ENCODE measurements at places on chromosomes 1 and 21.

GRCh38 chr1:93556291-93556690 is 108.4 kb downstream of the FNBP1L start:
- DNase-seq = no peak

DNA sequence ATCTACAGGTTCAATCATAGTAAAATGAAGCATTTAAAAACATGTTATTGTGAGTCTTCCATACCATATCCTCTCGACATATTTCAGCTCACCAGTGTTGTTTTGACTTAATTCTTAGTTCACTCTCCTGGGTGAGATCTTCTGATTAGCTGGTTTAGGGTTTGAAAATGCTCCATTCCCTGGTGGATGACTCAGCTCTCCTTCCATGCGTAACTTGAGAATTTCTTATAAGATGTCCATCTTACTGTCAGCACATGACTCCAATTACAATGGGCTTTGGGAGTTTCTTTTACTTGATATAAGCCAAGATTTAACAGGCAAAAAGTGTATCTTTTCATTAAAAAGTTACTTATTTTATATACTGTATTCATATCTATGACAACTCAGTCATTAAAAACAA is 476.5 kb downstream of the BRINP3 start:
- no peak for DNase-seq

DNA sequence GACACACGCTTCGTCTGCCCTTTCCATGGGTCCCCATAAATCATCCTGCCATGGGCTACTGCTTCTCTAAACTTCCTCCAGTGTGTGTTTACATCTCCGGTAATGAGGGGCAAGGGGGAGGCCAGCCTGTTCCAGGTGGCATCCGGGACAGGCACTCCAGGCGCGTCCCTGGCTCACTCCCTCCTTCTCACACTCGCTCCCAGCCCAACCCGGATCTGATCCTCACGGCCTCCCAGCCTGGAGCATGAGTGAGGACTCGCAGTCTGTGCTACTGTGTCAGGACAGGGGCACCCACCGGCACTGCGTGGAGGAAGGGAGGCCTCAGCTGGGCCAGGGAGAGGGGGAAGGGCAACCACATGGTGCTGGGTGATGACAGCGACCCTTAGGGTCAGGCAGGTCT is 225.4 kb downstream of the TRABD2B start:
- DNase-seq = no peak

GRCh38 chr1:194903524-194903923 is 1704.7 kb downstream of the KCNT2 start:
- DNase-seq = no peak
